ENCODE measurements at places on chromosomes 2 and 18. TPM values are rescaled to one million over a fixed set of nuclear protein-coding genes. Genes with fewer than 3 reads are reported as not detected.

DNA sequence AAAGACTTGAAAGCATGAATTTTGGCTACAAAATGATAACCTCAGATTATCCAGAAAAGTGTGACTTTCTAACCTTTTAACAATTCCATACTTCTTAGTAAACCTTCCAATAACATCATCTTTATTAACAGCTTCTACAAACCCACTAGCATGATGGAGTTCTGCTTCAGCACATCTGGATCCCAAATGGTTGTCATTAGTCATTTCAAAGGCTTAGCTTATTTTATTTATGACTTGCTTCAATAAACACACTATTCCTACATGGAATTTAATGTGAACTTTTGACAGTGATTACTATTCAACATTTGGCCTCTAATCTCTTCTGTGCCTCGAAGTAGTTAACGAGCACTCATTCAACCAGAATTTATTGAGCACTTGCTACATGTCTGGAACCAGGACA is 808.3 kb downstream of the TSN start:
- no peak for DNase-seq

The TRIP12 gene
- 206 TPM for total RNA-seq

The UGT1A3 gene
- total RNA-seq, result not detected

DNA sequence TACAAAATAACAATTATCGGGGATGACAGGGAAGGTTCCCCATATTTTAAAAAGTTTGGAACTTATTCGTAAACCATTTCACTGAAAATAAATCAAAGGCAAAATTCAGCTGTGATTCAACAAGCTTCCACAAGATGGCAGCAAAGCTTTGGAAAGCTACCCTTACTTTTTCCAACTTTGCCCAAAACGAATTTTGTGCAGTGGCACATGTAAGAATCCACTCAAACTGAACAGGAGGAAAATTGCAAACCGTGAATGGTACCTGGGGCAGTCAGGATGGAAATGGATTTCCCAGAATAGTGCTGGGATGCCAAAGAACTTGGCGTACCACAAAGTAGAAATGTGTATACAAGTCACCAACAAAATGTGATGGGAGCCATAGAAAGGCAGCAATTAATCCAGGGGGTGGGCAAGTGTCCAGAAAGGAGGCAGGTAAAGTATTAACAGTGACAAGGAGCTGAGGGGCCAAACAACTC is 10.7 kb downstream of the RPL31 start:
- DNase-seq, result peak; percentile 39

- no peak for DNase-seq
Observed at GRCh38 chr2:189440644-189440946, 679 bp upstream of the WDR75 start.

DNA sequence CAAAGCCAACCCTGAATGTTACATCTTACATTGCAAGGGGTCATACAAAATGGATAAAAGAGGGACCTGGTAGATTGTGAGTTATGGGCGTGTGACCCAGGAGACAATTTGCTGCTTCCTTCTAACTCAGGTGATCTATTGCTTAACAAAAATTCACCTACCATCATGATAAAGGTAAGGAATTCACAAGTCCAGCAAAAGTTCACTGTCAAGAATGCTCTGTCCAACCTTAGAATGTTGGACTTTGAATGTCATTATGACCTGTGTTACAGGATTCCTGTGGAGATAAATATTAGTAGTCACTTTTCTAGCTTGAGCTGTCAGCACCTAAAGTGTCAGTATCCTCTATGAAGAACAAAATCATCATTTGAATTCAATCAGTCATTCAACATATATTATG is 7.9 kb upstream of the KLF7 start:
- no peak for DNase-seq

DNA sequence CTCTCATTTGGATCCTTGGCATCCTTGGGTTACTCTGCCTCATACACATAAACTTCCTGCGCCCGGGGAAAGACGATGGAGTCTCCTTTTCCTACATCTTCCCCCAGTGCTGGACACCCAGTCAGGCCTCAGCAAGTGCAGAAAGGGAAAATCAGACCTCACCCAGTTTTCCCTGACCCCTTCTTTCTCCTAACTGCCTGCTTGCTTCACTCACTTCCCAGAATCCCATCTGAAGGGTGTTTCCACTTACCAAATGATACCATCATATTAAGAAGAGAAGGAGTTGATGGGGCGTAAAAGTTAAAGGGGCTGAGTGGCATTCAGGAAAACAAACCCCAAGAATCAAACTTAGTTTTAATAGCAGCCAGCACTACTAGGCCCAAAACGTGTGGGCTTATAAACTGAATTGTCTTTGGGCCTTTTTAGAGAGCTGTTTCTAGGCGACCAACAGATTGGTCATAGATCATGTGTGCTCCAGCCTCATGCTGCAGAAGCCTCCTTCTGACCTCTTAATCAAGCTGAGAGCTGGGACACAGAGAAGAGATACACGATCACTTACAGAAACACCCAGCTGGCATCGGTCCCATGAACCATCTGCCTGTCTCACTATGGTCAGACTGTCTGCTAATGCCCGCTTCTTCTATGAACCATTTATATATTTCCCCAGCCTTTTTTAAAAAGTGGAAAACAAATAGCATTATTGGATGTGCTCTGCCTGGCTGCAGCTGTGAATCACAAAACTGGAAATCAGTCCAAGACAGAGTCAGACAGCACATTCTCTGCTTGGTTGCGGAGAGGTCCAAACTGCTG is 165.7 kb upstream of the SLC14A2 start:
- DNase-seq, result peak; percentile 70

GRCh38 chr2:166341426-166341825 is 34.3 kb downstream of the SCN9A start:
- no peak for DNase-seq

The SLC9A4 gene
- total RNA-seq, result not detected

The DNER gene
- 167 TPM for total RNA-seq

Measured in cerebellum (tissue), 4 donors.